Esophagus squamous epithelium (tissue), 5 donors: ENCODE measurements at places on chromosomes 4 and X. TPM values are rescaled to one million over a fixed set of nuclear protein-coding genes. Genes with fewer than 3 reads are reported as not detected.

DNA sequence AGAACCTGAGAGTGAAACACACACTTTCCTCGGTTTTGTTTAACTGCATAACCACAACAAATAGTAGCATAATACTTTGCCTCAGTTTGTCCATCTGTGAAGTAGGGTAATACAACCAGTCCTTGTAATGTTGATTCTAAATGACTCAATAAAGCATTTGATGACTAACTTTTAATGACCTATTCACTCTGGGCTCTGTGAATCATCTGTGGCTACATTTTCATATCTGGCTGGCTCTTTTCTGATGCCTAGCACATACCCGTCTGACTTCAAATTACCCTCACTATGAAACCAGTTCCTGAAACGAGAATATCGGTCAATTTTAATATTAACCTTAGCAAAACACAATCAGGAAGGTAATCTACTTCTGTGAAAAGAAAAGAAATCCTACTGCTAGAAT lies 151.0 kb downstream of the SH2D1A start:
- H3K36me3 ChIP-seq: no peaks in the 10 kb centered on the region
- no peaks in the 10 kb centered on the region for H3K4me1 ChIP-seq
- H3K27ac ChIP-seq: no peak overlapping the region
- H3K4me3 ChIP-seq: no peak overlapping the region

- H3K27ac ChIP-seq: no peak overlapping the region
- DNase-seq: no peak
- no peaks in the 10 kb centered on the region for H3K4me1 ChIP-seq
- H3K27me3 ChIP-seq: no peaks in the 10 kb centered on the region
- no peaks in the 10 kb centered on the region for H3K36me3 ChIP-seq
- no peak overlapping the region for H3K4me3 ChIP-seq
These were observed 206.8 kb upstream of the HAND2 start for GRCh38 chr4:173736840-173737239.

- H3K27ac ChIP-seq: no peak overlapping the region
- H3K27me3 ChIP-seq: no peaks in the 10 kb centered on the region
- no peaks in the 10 kb centered on the region for H3K36me3 ChIP-seq
- H3K4me1 ChIP-seq: no peaks in the 10 kb centered on the region
- no peak overlapping the region for H3K4me3 ChIP-seq
These were observed 102.9 kb upstream of the PAQR3 start for GRCh38 chr4:79042079-79042674.

GRCh38 chr4:85952972-85953650 lies 406.7 kb downstream of the MAPK10 start:
- H3K4me1 ChIP-seq: no peaks in the 10 kb centered on the region
- no peak overlapping the region for H3K27ac ChIP-seq
- no peak for DNase-seq

The TKTL2 gene
- not detected for total RNA-seq
